ENCODE measurements at places on chromosomes 5 and 9.

DNA sequence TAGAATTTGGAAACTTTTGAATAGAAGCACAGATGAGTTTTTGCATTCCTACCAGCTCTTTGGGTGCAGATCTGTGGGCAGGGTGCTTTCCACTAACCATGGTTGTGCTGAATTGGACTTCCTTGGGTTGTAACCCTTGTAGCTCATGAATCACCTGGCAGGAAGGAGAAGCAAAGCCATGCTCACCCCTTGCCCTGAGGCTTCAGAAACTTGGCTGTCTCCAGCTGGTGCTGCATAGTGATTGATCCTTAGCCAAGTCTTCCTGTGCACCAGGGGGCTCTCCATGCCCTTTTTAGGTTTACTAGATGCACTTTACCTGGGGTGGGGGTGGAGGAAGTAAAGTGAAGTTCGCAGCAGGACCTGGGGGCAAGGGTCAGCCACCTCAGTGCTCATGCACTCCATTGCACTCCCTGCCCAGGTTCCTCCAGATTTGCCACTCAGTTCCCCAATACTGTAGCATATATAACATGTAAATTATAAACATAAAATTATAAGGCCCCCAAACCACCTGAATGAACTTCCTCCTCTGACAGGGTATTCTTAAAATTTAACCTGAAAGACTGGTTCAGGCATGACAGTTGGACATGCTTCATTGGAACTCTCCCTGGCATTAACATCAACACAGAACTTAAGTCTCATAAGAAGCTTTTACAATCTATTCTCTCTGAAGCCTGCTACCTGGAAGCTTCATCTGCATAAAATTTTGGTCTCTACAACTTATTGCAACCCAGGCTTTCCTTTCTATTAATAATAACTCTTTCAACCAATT, 25.8 kb upstream of the IFNA14 start:
- no peak overlapping the region for H3K4me3 ChIP-seq
- H3K4me1 ChIP-seq: no peaks in the 10 kb centered on the region
- no peak for DNase-seq
- H3K27me3 ChIP-seq: peaks cover 4% of the 10 kb centered on the region

DNA sequence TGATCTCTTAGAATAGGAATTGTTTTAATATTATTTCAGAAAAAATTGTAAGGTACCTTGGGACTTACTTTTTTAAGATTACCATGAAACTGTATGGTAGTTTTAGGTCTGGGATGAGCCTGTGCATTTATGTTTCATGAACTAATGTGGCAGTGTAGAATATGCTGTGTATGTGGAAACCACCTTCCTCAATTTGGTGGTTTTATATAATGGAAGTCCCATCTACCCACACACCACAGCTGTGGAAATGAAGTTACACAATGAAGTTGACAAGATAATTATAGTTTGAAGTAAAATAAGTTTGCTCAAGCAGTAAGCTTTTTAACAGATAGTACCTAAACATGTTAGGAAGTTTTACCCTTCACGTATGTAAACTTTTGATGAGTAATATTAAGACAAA, 24.4 kb downstream of the WDR36 start:
- no peak for DNase-seq
- peaks cover 39% of the 10 kb centered on the region for H3K4me1 ChIP-seq
- H3K4me3 ChIP-seq: no peak overlapping the region

- H3K4me3 ChIP-seq: no peak overlapping the region
- H3K36me3 ChIP-seq: no peaks in the 10 kb centered on the region
- H3K27ac ChIP-seq: no peak overlapping the region
- H3K27me3 ChIP-seq: no peaks in the 10 kb centered on the region
Observed at GRCh38 chr5:149636861-149637246, 55.6 kb downstream of the ARHGEF37 start.

- peak; percentile 34 for DNase-seq
- H3K4me3 ChIP-seq: peak overlapping the region; percentile 91
- H3K27me3 ChIP-seq: no peaks in the 10 kb centered on the region
- H3K36me3 ChIP-seq: peaks cover 12% of the 10 kb centered on the region
- peak overlapping the region; percentile 92 for H3K27ac ChIP-seq
Observed at GRCh38 chr5:134738963-134739661, 764 bp downstream of the CAMLG start.

DNA sequence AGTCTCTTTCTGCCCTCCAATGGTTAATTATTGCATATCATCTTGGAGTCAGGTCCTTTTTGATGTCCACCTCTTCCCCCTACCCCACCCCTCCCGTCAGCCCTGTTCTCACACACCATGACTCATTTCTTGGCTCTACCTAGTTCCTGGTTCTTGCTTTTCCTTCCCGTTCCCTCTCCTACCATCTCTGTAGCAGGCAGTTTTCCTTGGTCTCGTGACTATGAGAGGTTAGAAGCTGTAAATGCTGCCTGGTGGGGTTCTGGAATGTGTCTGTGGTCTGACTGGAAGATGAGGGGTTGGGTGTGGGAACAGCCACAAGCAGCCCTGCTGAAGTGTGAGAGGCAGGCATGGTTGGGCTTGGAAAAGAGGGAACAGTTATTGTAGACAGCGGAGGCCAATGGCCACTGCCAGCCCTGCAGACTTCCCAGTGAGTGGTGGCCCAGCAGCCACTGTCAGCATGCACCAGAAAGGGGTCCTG, 18.2 kb downstream of the SLC22A5 start:
- H3K27ac ChIP-seq: no peak overlapping the region
- peaks cover 3% of the 10 kb centered on the region for H3K36me3 ChIP-seq
- DNase-seq: no peak
- no peak overlapping the region for H3K4me3 ChIP-seq
- peaks cover 35% of the 10 kb centered on the region for H3K4me1 ChIP-seq

- H3K27ac ChIP-seq: no peak overlapping the region
- no peak for DNase-seq
- no peaks in the 10 kb centered on the region for H3K4me1 ChIP-seq
Observed at GRCh38 chr5:58598440-58598839, 15.6 kb downstream of the RAB3C start.

GRCh38 chr5:172943906-172944305, 15.3 kb upstream of the RPL26L1 start:
- H3K27me3 ChIP-seq: no peaks in the 10 kb centered on the region
- no peak overlapping the region for H3K4me3 ChIP-seq
- no peak overlapping the region for H3K27ac ChIP-seq

GRCh38 chr9:107363516-107364152, 80.6 kb downstream of the RAD23B start:
- H3K36me3 ChIP-seq: no peaks in the 10 kb centered on the region
- peaks cover 2% of the 10 kb centered on the region for H3K27me3 ChIP-seq
- no peak overlapping the region for H3K4me3 ChIP-seq
- peaks cover 5% of the 10 kb centered on the region for H3K4me1 ChIP-seq

- no peaks in the 10 kb centered on the region for H3K36me3 ChIP-seq
- H3K4me1 ChIP-seq: no peaks in the 10 kb centered on the region
- H3K27me3 ChIP-seq: peaks cover 10% of the 10 kb centered on the region
- H3K27ac ChIP-seq: no peak overlapping the region
- no peak for DNase-seq
- no peak overlapping the region for H3K4me3 ChIP-seq
Observed at GRCh38 chr5:2565147-2565546, 186.3 kb downstream of the IRX2 start.

DNA sequence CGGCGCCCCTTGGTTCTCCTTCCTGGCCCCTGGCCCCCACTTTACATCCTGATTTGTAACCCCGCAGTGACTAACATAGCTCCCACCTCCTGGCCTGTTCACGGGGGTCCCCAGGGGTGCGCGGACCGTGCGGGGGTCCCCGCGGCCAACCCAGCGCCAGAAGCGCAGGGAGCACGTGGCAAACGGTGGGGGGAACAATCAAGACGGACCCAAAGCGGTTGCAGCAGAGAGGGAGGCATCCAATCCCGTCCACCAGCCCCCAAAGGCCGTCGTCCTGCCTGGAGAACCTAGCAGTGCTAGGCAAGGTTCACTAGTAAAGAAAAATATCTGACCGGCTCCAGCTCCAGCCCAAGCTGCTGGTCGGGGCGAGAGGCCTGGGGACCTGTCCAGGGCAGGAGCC, 201.5 kb downstream of the AUH start:
- H3K36me3 ChIP-seq: no peaks in the 10 kb centered on the region
- H3K27ac ChIP-seq: no peak overlapping the region
- no peak overlapping the region for H3K4me3 ChIP-seq
- H3K27me3 ChIP-seq: no peaks in the 10 kb centered on the region

- H3K27me3 ChIP-seq: peaks cover 19% of the 10 kb centered on the region
- no peak for DNase-seq
- no peak overlapping the region for H3K4me3 ChIP-seq
- no peak overlapping the region for H3K27ac ChIP-seq
- H3K4me1 ChIP-seq: no peaks in the 10 kb centered on the region
Observed at GRCh38 chr5:62182802-62183201, 123.2 kb upstream of the KIF2A start.

GRCh38 chr9:92414566-92414965, 9.7 kb downstream of the OMD start:
- H3K36me3 ChIP-seq: peaks cover 2% of the 10 kb centered on the region
- no peak for DNase-seq
- no peaks in the 10 kb centered on the region for H3K4me1 ChIP-seq
- no peak overlapping the region for H3K4me3 ChIP-seq
- H3K27ac ChIP-seq: no peak overlapping the region
- H3K27me3 ChIP-seq: no peaks in the 10 kb centered on the region

GRCh38 chr5:142095035-142095434, 13.5 kb upstream of the NDFIP1 start:
- peak; percentile 76 for DNase-seq
- H3K27me3 ChIP-seq: no peaks in the 10 kb centered on the region
- H3K4me1 ChIP-seq: peaks cover 68% of the 10 kb centered on the region
- peaks cover 2% of the 10 kb centered on the region for H3K36me3 ChIP-seq

DNA sequence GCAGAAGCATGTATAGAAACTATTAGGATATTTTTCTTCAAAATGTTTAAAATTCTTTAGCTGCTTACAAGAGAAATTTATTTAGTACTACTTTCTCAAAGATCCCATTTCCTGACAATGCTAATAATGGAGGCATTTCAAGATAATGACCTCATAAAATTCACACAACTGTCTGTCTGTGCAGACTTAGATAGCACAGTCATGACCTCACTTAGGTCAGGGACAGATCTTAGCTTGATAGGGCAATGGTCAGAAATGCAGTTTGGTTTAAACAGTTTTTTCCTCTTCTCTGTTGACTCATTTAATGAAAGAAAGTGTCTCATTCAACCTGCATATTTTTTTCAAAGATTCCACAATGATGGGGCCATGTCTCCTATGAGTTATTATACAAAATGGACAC, 128.4 kb downstream of the GRIA1 start:
- H3K4me1 ChIP-seq: no peaks in the 10 kb centered on the region
- H3K4me3 ChIP-seq: no peak overlapping the region
- no peak for DNase-seq
- H3K27ac ChIP-seq: no peak overlapping the region
- no peaks in the 10 kb centered on the region for H3K36me3 ChIP-seq

DNA sequence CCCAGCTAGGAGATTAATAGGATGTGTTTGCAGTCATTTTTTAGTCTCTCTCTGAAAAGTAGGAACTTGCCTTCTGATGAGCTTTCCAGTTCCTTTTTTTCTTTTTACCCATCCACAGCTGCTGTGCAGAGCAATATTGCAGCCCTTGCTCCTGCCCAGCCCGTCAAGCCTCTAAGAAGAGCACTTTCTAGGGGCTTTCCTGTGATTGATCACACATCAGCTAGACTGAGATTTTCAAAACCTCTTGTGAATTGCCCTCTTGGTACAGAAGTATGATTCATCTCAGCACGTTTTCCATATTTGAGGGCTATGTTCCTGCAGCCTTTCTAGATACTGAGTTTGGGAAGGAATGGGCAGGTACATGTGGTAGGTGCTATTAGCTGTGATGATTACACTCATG, 93.9 kb downstream of the GALNT10 start:
- DNase-seq: no peak
- no peak overlapping the region for H3K27ac ChIP-seq
- H3K27me3 ChIP-seq: no peaks in the 10 kb centered on the region
- H3K36me3 ChIP-seq: peaks cover 2% of the 10 kb centered on the region
- H3K4me3 ChIP-seq: no peak overlapping the region

DNA sequence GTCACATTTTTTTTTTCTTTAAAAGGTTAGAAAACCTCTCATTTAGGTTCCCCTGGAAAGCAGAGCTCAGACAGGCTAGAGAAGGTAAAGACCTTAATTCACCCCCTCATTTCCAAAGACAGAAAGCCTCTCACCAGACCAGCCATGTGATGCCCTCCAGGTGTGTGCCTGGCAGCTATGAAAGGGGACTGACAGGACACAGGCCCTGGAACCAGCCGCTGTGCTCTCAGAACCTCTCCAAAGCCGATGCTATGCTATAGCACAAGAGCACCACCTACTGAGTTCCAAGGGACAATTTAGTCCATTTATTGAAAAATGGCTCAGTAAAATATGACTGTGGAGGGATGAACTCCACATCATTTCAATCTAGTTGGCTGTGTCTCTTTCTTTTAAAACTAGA, 48.8 kb downstream of the FANCC start:
- H3K4me3 ChIP-seq: no peak overlapping the region
- H3K27me3 ChIP-seq: no peaks in the 10 kb centered on the region
- peaks cover 28% of the 10 kb centered on the region for H3K4me1 ChIP-seq

DNA sequence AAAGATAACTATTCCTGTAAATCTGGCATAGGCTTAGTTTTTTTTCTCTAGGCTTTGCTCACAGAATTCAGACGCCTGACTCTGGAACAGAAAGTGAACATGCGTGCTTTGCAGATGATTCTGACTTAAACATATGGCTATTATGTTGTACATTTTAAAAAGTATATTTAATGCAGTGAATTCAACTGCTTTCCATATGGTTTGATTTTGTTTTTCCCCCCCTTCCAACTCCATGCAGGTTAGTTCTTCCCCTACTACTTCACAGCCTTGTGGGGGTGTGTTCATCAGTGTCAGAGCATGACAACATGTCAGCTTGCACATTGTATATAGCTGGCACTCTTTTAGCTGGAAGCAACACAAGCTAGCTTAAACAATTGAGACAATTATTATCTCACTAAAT, 226.8 kb downstream of the TMEM167A start:
- no peak overlapping the region for H3K4me3 ChIP-seq
- H3K36me3 ChIP-seq: no peaks in the 10 kb centered on the region
- H3K27ac ChIP-seq: no peak overlapping the region
- H3K27me3 ChIP-seq: no peaks in the 10 kb centered on the region

GRCh38 chr5:76544268-76544926, 78.8 kb downstream of the F2RL2 start:
- H3K36me3 ChIP-seq: no peaks in the 10 kb centered on the region
- peak overlapping the region; percentile 95 for H3K27ac ChIP-seq
- H3K4me1 ChIP-seq: peaks cover 70% of the 10 kb centered on the region
- H3K4me3 ChIP-seq: peak overlapping the region; percentile 55

GRCh38 chr5:36277521-36278176, 24.1 kb downstream of the RANBP3L start:
- DNase-seq: no peak
- no peaks in the 10 kb centered on the region for H3K4me1 ChIP-seq
- no peaks in the 10 kb centered on the region for H3K36me3 ChIP-seq
- H3K27ac ChIP-seq: no peak overlapping the region
- no peak overlapping the region for H3K4me3 ChIP-seq

GRCh38 chr5:15938961-15939360, 240.6 kb downstream of the MARCHF11 start:
- H3K27me3 ChIP-seq: no peaks in the 10 kb centered on the region
- no peaks in the 10 kb centered on the region for H3K36me3 ChIP-seq
- no peak overlapping the region for H3K4me3 ChIP-seq
- DNase-seq: no peak
- H3K4me1 ChIP-seq: no peaks in the 10 kb centered on the region

GRCh38 chr9:83681490-83681889, 26.3 kb downstream of the UBQLN1 start:
- H3K27ac ChIP-seq: peak overlapping the region; percentile 31
- H3K36me3 ChIP-seq: peaks cover 15% of the 10 kb centered on the region
- no peak for DNase-seq
- H3K4me3 ChIP-seq: no peak overlapping the region

- no peaks in the 10 kb centered on the region for H3K4me1 ChIP-seq
- no peak overlapping the region for H3K4me3 ChIP-seq
- H3K27me3 ChIP-seq: peaks cover 4% of the 10 kb centered on the region
- H3K27ac ChIP-seq: no peak overlapping the region
- no peak for DNase-seq
Observed at GRCh38 chr9:115777610-115778009, 376.0 kb upstream of the PAPPA start.

All from activated naive CD8-positive, alpha-beta T cell treated with anti-CD3 and anti-CD28 coated beads for 36 hours (primary cell).